ENCODE measurements at places on chromosomes 6 and 20.
A peak's percentile ranks its signal among the peaks of the same experiment; 100 is the strongest.

- no peak for DNase-seq
Measured at GRCh38 chr20:57326667-57327455, 2.7 kb upstream of the SPO11 start.

DNA sequence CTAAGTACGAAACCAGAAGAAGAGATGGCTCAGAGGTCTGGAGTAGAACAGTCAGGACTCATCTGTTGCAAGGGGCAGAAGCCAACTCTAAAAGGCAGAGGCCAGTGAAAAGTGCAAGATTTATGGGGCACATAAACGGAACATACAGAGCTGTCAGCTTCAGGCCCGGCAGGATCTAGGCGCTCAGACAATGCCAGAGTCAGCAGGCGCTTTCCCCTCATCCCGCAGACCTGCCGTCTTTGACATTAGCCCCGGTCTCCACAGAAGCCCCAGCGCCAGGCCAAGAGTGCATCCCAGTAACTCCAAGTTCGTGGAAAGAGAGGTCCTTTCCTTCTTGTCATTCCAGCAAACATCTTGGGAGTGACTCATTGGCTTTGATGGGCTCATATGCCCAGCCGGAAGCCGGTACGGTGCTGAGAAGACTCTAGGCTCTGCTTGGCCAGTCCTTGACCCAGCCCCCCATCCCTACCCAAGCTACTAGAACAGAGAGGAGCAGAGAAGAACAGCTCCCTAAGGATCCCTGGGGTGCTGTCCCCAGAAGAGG, 260.9 kb downstream of the TAF4 start:
- DNase-seq, result no peak

- DNase-seq, result no peak
Measured at GRCh38 chr6:121523628-121524027, 88.2 kb downstream of the GJA1 start.

DNA sequence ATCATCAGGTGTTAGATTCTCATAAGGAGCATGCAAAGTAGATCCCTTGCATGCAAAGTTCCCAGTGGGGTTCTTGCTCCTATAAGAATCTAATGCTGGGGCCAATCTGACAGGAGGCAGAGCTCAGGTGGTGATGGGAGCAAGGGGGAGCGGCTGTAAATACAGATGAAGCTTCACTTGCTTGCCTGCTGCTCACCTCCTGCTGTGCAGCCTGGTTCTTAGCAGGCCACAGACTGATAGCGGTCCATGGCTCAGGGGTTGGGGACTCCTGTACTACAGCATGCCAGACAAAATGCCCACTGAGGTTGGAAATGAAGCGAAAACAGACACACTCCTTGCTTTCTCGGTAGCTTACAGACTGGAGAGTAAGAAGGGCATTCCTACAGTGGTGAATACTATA, 386.8 kb downstream of the PLCB1 start:
- no peak for DNase-seq

DNA sequence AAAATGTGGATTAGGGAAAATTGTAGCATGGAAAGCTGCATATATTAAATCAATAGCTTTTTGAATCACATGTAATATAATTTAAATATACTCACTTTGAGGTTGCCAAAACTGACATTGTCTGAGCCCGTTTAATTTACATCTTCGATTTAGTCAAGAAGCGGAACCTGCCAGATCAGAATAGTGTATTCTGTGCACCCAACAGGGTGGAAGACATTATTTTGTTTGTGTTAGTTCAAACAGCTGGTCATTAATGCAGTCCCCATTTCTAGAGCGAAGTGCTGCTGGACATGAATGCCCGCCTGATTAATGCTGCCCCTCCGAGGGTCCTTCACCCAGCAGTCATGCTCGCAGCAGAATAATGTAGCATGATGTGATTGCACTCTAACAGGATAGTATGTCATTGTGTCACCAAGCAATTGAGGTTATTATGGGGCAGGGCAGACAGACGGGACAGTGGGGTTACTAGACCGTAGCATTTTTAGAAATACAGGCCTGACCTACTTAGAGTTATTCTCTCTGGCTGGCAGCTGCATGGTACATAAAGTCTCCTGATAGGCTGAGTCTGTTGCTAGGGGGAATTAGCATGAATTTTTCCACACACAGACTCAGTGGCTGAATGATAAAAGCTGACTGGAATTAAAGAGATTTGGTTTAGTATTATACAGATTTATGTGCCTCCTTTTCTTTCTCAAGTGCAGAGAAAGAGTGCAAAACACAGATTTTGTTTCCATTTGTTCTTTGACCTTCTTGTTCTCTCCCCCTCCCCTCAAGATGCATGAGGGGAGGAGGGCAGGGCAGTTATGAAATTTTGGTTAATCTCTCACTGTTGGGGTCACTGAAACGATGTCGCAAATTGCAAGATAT, 147.1 kb downstream of the PRL start:
- no peak for DNase-seq

GRCh38 chr6:38404900-38405556, 234.7 kb downstream of the BTBD9 start:
- DNase-seq, result peak; percentile 14

GRCh38 chr6:37077905-37078296, 72.4 kb downstream of the FGD2 start:
- no peak for DNase-seq

DNA sequence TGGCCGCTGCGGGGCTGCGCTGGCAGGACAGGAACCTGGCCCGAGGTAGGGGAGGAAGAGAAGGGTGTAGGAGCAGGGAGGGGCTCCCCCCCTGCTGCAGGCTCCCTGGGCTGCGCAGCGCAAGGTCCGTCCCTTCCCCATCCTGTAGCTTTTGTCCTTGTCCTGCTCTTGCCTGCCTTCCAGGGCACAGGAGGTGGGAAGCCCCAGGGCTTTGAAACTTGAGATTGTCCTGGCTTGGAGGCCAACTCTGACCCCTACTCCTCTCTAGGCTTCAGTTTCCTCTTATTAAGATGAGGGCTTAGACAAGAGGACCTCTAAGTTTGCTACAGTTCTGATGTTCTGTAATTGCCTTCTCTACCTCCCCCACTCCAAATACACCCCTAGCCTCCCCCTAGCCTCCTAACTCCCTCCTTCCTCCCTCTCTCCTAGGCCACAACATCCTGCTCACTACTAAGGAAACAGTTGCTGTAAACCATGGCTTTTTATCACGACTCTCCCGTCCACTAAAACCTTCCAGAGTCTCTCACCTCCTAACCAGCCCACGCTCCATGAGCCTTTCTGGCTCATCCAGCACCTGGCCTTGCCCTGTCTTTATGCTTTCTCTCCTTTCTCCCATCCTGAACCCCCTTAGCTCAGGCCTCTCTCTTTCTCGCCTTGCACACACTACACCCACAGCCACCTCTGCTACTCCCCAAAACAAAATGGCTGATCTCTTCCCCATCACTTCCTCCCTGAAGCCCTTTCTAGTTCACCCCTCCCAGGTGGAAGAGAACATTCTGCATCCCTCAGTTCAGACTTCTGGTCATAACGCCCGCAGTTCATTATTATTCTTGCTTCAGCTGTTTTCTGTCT, 10.2 kb downstream of the UNC5CL start:
- DNase-seq, result no peak

- DNase-seq, result no peak
Measured at GRCh38 chr6:5938934-5939333, 67.8 kb downstream of the NRN1 start.

DNA sequence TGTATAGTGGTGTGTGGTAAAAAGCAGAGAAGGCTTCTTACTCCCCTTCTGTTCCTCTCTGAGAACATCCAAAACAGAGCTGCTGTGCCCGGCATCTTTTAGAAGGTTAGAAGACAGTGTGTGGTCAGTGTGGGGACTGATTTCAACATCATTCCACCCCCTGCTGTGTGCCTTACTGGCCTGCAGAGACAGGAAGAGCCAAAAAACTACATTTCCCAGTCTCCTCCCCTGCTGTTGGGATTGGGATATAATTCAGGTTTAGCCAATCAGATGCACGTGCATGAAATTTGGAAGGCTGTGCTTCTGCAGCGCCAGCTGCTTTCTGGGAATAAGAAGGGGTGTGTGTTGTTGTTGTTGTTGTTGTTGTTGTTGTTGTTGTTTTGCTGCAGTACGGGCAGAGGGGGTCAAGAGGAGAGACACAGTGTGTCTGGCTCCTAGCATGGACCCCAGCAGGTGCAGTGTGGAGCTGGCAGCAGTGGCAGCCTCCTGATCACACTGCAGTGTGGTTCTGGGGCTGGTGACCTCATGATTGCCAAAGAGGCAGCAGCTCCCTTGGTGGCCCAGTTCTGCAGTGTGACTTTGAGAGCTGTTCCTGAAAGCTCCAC, 74.7 kb downstream of the MRPL14 start:
- peak; percentile 32 for DNase-seq

DNA sequence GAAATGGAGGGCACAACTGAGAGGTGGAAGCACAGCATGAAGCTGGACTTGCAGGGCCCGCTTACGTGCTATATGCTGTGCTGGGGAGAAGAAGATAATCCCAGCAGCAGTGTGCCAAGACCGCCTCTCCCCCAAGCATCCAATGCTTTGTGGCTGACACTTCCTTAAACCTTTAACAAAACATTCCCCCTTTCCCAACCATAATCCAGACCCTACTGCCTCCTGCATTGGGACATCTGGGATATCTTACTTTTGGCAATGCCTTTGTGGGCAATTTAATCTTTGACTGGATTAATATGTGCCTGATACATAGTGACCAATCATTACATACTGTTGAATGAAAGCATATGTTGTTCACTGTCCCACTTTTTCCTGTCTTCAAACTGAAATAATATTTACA, 3.1 kb upstream of the TENT5A start:
- DNase-seq, result no peak

DNA sequence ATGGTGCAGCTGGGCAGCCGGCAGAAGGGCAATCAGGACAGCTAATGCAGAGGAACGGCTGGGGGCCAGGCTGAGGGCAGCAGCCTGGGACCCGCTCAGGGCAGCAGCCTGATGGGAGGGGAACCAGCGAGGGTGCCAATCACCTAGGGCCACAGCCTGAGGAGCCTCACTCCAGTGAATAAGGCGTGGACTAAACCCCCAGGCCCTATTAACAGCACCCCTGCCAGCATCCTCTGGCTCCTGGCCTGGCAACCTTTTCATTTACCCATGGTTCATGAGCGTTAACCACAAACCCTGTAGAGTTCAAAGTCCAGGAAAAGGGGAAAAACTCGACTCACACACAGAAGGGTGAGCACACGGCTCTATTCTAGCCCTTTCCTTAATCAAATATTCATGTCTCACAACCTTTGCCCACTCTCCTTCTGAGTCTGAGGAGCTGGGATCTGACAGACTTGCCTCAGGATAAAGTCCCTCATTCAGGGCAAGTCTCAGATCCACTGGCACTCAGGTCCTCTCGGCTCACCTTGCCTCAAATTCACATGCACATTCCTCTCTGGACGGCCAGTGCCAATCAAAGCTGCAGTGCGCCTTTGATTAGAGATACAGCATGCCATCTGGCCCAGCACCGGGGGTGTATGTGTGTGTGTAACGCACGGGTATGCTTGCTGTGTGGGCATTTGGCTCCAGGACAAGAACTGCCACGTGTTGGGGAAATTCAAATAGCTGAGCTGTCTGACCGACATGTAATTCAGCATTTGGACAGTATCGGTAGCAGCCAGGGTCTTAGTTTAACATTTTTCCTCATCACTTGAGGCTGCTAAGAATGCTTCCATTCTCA, 86.9 kb upstream of the TRAF3IP2 start:
- DNase-seq, result peak; percentile 39

DNA sequence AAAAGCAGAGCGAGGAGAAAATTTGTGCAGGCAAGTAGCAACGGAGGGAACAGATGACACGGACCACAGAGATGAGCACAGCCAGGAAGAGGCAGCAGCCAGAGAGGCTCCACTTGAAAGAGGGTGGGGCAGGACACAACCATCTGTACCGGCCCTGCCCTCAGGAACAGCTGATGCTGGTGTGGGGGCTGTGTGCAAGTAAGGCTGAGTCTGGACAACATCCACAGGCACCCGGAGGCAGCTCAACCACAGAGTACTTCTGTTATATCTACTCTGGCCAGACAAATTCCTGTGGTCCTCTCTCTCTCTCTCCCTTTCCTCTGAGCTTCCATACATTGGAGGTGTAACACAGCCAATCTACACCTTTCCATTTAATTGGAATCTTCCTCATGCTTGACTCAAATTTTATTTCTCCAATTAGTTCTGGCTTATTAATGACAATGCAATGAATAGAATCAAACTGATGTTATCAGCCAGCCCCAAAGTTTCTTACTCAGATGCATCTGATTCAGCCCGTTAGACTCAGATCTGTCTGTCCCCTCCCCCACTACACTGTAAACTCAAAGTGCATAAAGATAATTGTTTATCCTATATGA, 24.9 kb downstream of the KIF13A start:
- peak; percentile 20 for DNase-seq

DNA sequence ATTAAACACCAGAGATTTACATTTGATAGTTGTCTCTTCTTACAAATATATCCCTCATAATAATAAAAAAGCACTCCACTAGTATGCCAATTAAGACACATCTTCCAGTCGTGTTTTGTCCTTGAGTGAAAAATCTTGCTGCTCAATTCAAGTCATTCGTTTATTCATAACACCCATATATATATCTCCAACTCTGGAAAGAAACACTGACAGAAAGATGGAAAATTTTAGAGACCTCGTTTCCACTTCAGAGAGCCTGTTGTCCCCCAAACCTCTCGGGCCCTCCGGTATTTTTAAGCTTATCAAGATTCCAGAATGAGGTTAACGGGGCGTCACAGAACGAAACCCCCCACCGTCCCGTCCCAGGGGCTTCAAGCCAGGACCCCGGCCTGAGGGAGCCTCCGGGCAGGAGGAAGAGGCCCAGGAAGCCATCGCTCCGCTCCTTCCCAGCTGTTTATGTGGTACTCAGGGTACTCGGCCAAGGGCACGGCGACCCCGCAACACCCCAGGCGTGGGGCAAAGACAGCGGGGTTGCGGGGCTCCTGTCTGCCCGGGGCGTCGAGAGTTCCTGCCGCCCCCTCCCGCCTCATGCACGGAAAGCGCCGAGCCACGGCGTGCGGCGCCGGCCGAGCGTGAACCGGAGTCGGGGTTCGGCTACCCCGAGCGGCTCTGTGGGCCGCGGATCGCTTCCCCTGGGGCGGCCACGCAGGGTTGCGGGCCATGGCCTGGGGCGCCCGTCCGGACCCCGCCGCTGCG, 623 bp upstream of the SNX9 start:
- peak; percentile 33 for DNase-seq

DNA sequence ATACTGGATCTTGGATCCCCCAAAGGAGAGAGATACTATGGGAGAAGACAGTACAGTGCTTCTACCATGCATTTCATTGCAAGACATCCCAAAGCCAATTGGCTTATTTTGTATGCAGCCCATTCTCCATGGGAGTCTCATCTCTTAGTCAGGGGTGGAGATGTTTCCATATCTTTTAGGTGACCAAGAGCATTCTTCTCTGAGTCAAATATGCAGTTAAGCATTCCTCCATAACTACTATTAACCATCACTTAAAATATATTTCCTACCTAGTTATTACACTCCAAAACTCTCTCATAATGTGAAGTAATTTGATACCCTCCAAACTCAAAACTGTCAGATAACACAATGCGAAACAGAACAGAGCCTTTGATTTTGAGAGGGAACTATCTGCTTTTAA, 542.6 kb downstream of the HDGFL1 start:
- no peak for DNase-seq

DNA sequence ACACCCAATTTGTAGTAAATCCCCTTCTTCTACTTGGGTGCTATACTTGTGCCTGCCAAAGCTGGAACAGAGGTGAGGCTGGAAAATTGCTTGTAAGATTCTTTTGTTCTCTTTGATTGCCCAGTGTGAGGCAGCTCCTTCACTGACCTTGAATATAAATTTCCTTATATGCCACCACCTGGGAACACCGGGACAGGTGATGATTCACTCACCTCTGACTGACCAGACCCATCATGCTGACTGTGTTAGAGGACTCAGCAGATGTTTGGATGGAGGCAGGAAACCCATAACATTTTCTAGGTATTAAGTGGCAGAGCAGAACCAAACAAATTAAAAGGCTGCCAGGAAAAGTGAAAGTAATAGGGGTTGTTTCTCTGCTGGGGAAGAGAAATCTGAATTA, 120.9 kb downstream of the GRM1 start:
- no peak for DNase-seq
